Esophagus squamous epithelium (tissue), 5 donors: ENCODE measurements at places on chromosomes 4 and X. TPM values are rescaled to one million over a fixed set of nuclear protein-coding genes. Genes with fewer than 3 reads are reported as not detected.

GRCh38 chr4:19711871-19712270 lies 539.8 kb upstream of the SLIT2 start:
- H3K4me1 ChIP-seq, result no peaks in the 10 kb centered on the region
- no peak overlapping the region for H3K27ac ChIP-seq
- no peak for DNase-seq
- H3K4me3 ChIP-seq, result no peak overlapping the region
- H3K27me3 ChIP-seq, result no peaks in the 10 kb centered on the region

SERPINA7 gene
- not detected for total RNA-seq

DNA sequence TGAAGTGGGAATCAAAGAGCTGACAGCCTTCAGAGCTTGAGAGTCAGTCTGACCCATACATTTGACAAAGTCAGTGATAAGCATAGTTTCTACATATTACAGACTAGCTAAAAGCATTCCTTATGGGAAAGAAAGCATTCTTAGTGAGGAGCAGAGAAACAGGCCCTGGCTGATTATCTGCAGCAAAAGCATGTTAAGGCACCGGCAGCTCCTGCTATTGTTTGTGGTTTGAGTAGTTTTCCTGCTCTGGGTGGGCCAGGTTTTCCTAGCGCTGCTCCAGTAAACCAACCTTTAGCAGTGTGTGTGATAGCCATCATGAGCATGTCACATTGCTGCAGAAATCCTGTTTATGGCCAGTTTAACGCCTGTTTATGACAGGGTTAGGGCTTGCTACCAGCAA lies 51.6 kb upstream of the WDR1 start:
- H3K36me3 ChIP-seq, result no peaks in the 10 kb centered on the region
- no peaks in the 10 kb centered on the region for H3K27me3 ChIP-seq
- DNase-seq, result no peak
- peaks cover 12% of the 10 kb centered on the region for H3K4me1 ChIP-seq
- H3K4me3 ChIP-seq, result no peak overlapping the region

DNA sequence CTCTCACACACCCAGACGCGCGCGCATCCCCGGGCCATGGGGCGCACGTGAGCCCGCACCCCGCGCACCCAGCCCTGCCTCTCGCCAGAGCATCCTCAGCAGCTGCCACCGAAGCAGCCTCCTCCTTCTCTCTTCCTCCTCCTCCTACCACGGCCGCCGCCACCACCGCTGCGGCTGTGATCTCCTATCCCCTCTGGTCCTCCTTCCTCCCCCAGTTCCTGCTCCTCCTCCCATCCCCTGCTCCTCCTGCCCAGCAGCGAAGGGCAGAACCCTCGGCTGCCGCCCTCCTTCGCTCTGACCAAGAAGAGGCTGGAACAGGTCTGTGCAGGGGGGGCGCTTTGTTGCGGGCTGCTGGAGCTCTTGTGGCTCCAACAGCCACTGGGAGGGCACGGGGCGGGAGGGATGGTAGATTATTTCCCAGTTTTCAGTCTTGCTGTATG lies 148.7 kb upstream of the CHRDL1 start:
- H3K36me3 ChIP-seq, result no peaks in the 10 kb centered on the region
- no peak overlapping the region for H3K27ac ChIP-seq
- H3K27me3 ChIP-seq, result peaks cover 9% of the 10 kb centered on the region
- H3K4me3 ChIP-seq, result peak overlapping the region; percentile 31

DNA sequence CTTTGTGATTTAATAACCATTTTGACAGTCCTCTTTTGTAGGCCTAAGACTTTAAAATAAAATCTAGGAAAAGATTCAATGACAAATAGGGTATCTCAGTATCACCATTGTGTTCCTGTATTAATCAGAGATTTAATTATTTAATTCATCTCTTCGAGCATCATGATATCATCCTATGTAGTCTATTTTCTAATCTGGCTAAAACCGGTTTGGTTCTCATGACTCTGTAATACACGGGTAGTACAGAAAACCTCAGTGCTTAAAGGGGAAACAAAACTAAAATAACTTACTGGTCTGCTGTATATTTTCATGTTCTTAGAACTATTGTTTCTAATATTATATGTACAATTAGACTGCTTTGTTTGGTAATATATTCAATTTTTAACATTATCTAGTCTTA lies 23.7 kb upstream of the FBXW7 start:
- no peak overlapping the region for H3K27ac ChIP-seq
- H3K36me3 ChIP-seq, result no peaks in the 10 kb centered on the region
- no peak for DNase-seq
- no peaks in the 10 kb centered on the region for H3K27me3 ChIP-seq
- no peaks in the 10 kb centered on the region for H3K4me1 ChIP-seq

DNA sequence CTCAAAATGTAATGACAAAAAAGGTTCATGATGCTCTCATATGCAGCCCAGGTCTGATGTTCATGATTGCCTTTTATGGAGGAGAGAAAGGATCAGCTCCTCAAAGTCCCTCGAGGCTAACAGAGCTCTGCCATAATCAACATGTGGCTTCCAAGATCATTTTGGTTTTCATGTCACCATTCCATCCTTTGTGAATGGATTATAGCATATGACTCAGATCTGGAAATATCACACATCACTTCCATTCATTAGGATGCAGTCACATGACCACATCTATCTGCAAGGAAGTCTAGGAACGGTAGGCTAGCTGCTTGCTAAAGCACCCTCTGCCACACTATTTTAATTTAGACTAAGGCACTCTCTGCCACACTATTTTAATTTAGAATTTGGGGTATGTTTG lies 77.6 kb downstream of the COX18 start:
- no peak overlapping the region for H3K27ac ChIP-seq
- DNase-seq, result no peak
- H3K4me3 ChIP-seq, result no peak overlapping the region
- H3K4me1 ChIP-seq, result no peaks in the 10 kb centered on the region

RAI2 gene
- total RNA-seq, result 0.70 TPM

FAM133A gene
- not detected for total RNA-seq

SLC16A2 gene
- 0.99 TPM for total RNA-seq

DNA sequence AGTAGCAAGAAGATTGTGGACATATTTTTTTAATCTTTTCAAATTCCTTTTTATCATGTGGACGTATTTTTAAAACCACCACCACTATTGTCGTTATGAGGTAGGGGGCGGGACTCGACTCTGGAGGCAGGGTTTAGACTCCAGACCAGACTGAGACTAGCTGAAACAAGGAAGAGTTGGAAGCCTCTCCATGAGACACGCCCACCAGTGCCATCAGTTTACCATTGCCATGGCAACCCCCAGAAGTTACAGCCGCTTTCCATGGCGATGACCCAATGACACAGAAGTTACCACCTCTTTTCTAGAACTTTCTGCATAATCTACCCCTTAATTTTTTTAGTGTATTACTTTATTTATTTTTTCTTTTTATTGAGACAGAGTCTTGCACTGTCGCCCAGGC lies 8.7 kb downstream of the MRFAP1 start:
- H3K36me3 ChIP-seq, result no peaks in the 10 kb centered on the region
- no peaks in the 10 kb centered on the region for H3K27me3 ChIP-seq
- DNase-seq, result no peak
- no peak overlapping the region for H3K27ac ChIP-seq
- no peak overlapping the region for H3K4me3 ChIP-seq

DNA sequence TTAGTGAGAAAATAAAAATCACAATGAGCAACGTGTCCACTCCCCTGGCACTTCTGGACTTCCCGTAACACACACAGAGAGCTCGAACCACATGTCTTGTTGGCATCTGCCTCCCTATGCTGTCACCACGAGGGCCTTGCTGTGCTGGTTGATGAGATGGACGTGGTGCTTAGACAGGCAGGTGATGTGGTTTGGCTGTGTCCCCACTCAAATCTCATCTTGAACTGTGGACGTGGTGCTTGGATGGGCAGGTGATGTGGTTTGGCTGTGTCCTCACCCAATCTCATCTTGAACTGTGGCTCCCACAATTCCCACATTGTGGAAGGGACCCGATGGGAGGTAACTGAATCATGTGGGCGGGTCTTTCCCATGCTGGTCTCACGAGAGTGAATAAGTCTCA lies 40.0 kb downstream of the FGFRL1 start:
- no peak for DNase-seq
- no peak overlapping the region for H3K4me3 ChIP-seq
- H3K36me3 ChIP-seq, result no peaks in the 10 kb centered on the region
- peaks cover 44% of the 10 kb centered on the region for H3K4me1 ChIP-seq

DNA sequence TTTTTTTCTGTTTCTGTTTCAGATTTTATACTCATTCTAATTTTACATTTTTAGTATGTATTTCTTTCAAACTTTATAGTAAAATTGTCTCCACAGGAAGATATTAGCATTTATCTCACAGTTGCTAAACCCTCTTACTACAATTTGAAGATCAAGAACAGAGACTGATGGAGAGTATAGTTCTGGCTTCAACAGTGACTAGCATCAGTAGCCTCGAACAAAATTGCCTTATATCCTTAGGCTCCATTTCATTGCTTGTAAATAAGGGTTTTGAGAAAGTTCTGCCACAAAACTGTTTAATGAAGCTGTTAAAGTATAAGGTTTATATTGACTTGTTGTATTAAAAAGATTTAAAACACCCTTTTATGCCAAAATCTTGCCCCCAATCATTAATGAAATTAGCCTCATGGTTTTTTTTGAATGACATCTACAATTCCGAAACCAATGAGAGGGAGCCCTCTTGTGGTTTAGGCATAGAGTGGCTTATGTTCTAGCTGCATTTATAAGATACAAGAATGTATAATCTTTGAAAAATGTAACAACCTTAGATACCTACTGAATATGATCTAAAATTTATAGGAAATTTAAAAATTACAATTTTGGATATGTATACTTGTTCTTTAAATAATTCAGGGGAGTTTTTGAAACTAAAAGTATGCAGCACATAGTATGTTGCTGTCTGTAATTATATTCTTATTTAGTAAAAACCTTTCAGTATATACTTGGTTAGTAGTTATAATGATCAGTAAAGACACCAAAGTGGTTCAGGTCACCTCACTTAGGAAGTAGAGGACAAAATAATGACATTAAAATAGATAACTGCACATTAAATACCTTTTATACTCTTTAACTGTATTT lies 109.8 kb upstream of the HPGD start:
- no peak for DNase-seq
- H3K4me1 ChIP-seq, result no peaks in the 10 kb centered on the region
- H3K36me3 ChIP-seq, result no peaks in the 10 kb centered on the region
- no peak overlapping the region for H3K4me3 ChIP-seq

DNA sequence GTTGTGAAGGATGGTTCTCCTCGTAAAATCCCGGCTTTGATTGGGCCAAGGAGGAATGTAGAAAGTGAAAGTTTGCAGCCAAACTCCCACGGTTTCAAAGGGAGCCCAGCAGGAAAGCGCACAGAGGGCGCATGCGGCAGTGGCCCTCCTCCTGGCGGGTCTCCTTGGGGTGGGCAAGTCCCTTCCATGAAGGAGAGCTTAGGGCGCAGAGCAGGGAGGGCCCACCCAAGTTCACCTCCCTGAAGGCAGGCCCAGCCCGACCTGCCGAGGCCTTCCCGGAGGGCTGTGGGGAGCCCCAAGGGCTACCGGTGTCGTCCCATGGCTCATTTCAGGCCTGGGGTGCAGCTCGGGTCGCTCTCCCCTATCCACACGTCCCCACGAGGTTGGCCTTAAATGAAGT lies 2.0 kb downstream of the PDZD4 start:
- no peaks in the 10 kb centered on the region for H3K4me1 ChIP-seq
- H3K27me3 ChIP-seq, result peaks cover 51% of the 10 kb centered on the region
- no peak for DNase-seq
- no peaks in the 10 kb centered on the region for H3K36me3 ChIP-seq
- H3K27ac ChIP-seq, result peak overlapping the region; percentile 16
- H3K4me3 ChIP-seq, result peak overlapping the region; percentile 63

GRCh38 chrX:131040781-131041180 lies 17.4 kb upstream of the ARHGAP36 start:
- H3K27me3 ChIP-seq, result no peaks in the 10 kb centered on the region
- no peaks in the 10 kb centered on the region for H3K4me1 ChIP-seq
- H3K36me3 ChIP-seq, result no peaks in the 10 kb centered on the region

GRCh38 chrX:134749706-134750445 lies 91.6 kb upstream of the PLAC1 start:
- DNase-seq, result no peak
- no peaks in the 10 kb centered on the region for H3K27me3 ChIP-seq
- no peaks in the 10 kb centered on the region for H3K36me3 ChIP-seq
- H3K4me3 ChIP-seq, result no peak overlapping the region
- no peaks in the 10 kb centered on the region for H3K4me1 ChIP-seq

DNA sequence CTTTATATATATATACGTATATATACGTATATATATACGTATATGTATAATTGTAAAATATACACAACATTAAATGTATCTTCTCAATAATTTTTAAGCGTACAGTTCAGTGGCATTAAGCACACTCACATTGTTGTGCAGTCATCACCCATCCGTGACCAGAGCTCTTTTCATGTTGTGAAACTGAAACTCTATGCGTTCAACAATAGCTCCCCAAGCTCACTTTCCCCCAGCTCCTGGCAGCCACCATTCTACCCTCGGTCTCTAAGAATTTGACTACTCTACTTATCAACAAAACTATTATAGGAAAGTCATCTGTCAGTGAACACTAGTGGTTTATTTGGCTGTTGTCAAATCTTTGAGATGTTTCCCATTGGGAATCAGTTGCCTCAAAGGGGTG lies 621.8 kb upstream of the GALNT7 start:
- no peak for DNase-seq
- H3K27ac ChIP-seq, result no peak overlapping the region
- H3K27me3 ChIP-seq, result no peaks in the 10 kb centered on the region
- no peaks in the 10 kb centered on the region for H3K4me1 ChIP-seq

GRCh38 chr4:140305053-140305452 lies 68.4 kb upstream of the SCOC start:
- no peaks in the 10 kb centered on the region for H3K27me3 ChIP-seq
- no peak for DNase-seq

POU4F2 gene
- total RNA-seq, result not detected

DNA sequence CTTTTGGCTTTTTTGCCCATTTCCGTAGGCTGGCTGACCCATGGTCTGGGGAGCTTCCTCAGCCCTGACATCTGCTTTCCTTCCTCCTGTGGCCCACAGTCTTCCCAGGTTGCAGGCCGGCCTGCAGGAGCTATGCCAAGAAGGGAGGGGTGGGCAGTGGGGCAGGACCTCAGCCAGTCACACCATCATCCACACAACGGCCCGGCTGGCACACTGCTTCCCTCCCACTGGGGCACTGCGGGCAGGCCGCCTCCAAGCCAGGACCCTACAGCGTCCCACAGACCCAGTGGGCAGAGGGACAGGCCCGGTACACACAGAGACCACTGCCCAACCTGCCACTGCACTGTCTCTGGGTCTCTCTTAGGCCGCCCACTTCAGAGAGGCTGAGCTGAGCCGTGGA lies 38.0 kb downstream of the CTBP1 start:
- H3K4me3 ChIP-seq, result no peak overlapping the region
- peaks cover 58% of the 10 kb centered on the region for H3K36me3 ChIP-seq
- peaks cover 100% of the 10 kb centered on the region for H3K4me1 ChIP-seq
- peak overlapping the region; percentile 85 for H3K27ac ChIP-seq
- DNase-seq, result no peak
- no peaks in the 10 kb centered on the region for H3K27me3 ChIP-seq

DNA sequence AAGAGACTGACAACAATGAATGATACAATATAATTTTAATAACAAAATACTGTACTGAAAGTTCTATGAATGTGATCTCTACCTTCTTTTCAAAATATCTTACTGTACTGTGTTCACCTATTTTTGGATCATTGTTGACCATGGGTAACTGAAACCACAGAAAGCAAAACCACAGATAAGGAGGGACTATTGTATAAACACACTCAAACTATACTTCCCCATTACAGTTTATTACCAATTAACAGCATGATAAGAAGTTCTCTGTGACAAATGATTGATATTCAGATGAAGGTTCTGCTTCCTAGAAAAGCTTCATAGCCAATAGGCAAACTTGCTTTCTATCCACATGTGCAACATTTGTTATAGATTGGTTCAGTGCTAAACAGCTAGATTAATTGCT lies 50.1 kb downstream of the GABRG1 start:
- H3K27ac ChIP-seq, result no peak overlapping the region
- no peak overlapping the region for H3K4me3 ChIP-seq
- H3K36me3 ChIP-seq, result no peaks in the 10 kb centered on the region
- H3K4me1 ChIP-seq, result no peaks in the 10 kb centered on the region

TSPAN6 gene
- 28.4 TPM for total RNA-seq
